Thoracic aorta (tissue), 2 donors: ENCODE measurements at places on chromosomes 11 and 22.

GRCh38 chr22:30267382-30268302 lies 991 bp upstream of the OSM start:
- no peaks in the 10 kb centered on the region for H3K27me3 ChIP-seq
- no peak for DNase-seq
- H3K27ac ChIP-seq: peak overlapping the region; percentile 41

DNA sequence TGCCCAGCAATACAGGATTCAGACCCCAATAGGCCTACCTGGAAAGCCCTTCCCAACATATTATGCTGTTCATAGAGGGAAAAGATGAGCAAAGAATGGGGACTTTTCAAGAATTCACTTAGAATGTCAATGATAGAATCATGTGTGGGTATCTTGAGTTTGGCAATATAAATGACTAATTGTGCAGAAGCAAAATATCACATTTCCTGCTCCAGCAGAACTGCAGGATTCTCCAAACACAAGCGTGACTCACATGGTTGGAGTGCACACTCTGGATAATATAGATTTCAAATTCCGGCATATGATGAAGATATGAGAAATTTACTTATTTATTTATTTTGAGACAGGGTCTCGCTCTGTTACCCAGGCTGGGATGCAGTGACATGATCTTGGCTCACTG lies 12.5 kb upstream of the APOL5 start:
- DNase-seq: no peak
- no peaks in the 10 kb centered on the region for H3K36me3 ChIP-seq
- no peak overlapping the region for H3K27ac ChIP-seq

- DNase-seq: no peak
- no peak overlapping the region for H3K27ac ChIP-seq
- H3K27me3 ChIP-seq: no peaks in the 10 kb centered on the region
- H3K4me3 ChIP-seq: no peak overlapping the region
These were observed 99.1 kb downstream of the CSNK2A3 start for GRCh38 chr11:11253995-11254394.

DNA sequence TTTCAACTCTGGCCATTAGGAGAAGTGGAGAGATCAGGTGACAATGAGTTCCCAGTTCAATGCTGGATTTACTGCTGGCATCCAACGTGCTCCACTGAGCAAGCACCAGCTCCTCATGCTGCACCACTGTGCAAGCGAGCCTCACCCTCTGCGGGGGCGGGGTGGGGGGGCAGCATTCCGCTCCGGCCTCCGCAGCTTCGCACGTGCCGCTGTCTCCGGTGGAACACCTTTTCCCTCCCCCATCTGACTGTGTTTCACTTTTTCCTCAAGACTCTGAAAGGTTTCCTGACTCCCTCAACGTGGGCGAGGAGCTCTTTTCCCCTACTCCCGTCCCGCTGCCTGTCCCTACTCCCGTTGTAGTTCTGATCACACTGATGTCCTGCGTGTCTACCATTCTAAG lies 835 bp upstream of the RHOD start:
- H3K36me3 ChIP-seq: no peaks in the 10 kb centered on the region
- H3K27ac ChIP-seq: peak overlapping the region; percentile 89
- no peak for DNase-seq
- H3K27me3 ChIP-seq: no peaks in the 10 kb centered on the region

- H3K27me3 ChIP-seq: no peaks in the 10 kb centered on the region
- H3K4me3 ChIP-seq: no peak overlapping the region
- DNase-seq: no peak
- H3K27ac ChIP-seq: no peak overlapping the region
These were observed 33.5 kb downstream of the ETS1 start for GRCh38 chr11:128553662-128554362.

GRCh38 chr11:17960091-17960490 lies 52.8 kb downstream of the SERGEF start:
- no peaks in the 10 kb centered on the region for H3K4me1 ChIP-seq
- no peak overlapping the region for H3K27ac ChIP-seq
- H3K4me3 ChIP-seq: no peak overlapping the region
- H3K36me3 ChIP-seq: peaks cover 28% of the 10 kb centered on the region
- H3K27me3 ChIP-seq: no peaks in the 10 kb centered on the region

- peak overlapping the region; percentile 8 for H3K27ac ChIP-seq
- H3K27me3 ChIP-seq: no peaks in the 10 kb centered on the region
- peaks cover 27% of the 10 kb centered on the region for H3K36me3 ChIP-seq
- no peak overlapping the region for H3K4me3 ChIP-seq
- peaks cover 49% of the 10 kb centered on the region for H3K4me1 ChIP-seq
These were observed 104.7 kb downstream of the ETS1 start for GRCh38 chr11:128482512-128483191.

- peaks cover 3% of the 10 kb centered on the region for H3K27me3 ChIP-seq
- peaks cover 11% of the 10 kb centered on the region for H3K4me1 ChIP-seq
- H3K4me3 ChIP-seq: no peak overlapping the region
- H3K27ac ChIP-seq: no peak overlapping the region
- no peaks in the 10 kb centered on the region for H3K36me3 ChIP-seq
- no peak for DNase-seq
These were observed 129.4 kb downstream of the OSBP2 start for GRCh38 chr22:30824096-30824495.

DNA sequence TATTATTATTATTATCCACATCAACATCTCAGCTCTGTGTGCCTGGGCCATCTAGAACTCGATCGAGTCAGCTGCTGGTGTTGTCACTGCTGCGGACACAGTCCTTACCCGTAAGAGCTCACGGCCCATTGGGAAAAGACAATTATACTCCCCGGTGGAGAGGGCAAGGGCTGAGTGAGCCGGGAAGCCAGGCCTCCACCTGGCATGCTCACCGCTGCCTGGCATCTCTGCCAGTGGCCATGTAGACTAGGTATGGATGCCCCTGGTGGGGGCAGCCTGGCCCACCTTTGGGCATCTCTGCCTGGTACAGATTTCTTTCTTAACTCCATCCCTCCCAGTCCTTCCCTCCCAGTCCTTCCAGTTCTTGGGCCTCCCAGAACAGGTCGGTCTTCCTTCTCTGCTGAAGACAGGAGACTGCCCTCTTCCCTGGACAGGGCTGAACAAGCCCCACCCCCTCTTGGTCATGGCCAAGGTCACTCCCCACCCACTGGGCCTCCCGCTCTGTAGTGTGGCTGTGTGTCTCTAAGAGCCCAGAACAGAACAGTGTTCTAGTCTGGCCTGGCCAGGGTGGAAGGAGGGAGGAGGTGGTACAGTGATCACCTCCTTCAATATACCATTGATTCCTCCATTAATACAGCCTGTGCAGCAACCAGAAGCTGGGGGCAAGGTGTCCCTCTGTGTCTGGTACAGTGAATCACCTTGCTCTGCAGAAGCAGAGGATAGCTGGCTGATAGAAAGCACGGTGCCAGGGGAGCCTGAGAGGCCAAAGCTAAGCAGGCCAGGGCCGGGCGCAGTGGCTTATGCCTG lies 57.7 kb downstream of the FLRT1 start:
- H3K4me3 ChIP-seq: no peak overlapping the region
- no peaks in the 10 kb centered on the region for H3K4me1 ChIP-seq
- no peak for DNase-seq
- H3K27me3 ChIP-seq: no peaks in the 10 kb centered on the region

DNA sequence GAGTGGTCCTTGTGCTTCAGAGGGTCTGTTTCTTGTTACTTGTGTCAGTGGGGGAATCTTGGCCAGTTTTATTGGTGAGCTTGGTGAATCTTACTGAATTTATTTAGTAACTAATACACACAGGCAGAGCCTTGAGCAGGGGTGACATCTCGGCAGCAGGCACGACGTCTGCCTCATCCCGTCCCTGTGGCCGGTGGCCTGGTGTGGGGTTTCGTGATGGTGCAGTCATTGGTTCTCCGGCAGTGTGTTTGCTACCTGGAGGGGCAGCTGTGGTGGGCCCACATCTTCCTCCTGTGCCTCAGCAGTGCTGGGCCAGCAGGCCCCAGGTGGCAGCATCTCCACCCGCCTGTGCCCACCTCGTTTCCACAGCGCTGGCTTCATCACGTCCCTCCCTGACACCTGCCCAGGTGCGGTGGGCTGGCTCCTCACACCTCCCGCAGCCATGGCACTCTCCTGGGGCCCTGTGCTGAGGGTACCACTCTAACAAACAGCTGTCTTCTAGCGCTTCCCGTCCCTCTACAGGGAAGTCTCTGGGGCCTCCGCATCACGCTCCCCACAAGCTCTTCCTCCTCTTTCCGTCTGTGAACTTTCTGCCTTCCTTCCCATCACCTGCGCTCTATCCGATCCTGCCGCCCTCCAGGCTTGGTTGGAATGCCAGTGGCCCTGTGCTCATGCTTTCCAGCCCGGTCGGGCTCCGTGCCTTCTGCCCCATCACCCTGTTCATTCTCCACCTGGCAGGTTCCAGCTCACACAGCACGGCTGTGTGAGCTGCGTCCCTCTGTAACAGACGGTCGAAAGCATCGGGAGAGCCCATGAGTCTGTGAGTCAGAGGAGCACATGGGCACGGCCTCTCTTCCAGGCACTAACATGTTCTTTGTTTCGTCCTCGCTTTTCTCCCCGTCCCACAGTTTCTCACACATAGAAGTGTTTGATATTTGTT lies 203.4 kb downstream of the TBC1D22A start:
- no peaks in the 10 kb centered on the region for H3K4me1 ChIP-seq
- H3K4me3 ChIP-seq: no peak overlapping the region
- no peaks in the 10 kb centered on the region for H3K27me3 ChIP-seq
- no peak for DNase-seq
- no peak overlapping the region for H3K27ac ChIP-seq
- no peaks in the 10 kb centered on the region for H3K36me3 ChIP-seq

GRCh38 chr11:124394408-124394807 lies 4.4 kb downstream of the OR8B3 start:
- no peak overlapping the region for H3K27ac ChIP-seq
- H3K36me3 ChIP-seq: no peaks in the 10 kb centered on the region

DNA sequence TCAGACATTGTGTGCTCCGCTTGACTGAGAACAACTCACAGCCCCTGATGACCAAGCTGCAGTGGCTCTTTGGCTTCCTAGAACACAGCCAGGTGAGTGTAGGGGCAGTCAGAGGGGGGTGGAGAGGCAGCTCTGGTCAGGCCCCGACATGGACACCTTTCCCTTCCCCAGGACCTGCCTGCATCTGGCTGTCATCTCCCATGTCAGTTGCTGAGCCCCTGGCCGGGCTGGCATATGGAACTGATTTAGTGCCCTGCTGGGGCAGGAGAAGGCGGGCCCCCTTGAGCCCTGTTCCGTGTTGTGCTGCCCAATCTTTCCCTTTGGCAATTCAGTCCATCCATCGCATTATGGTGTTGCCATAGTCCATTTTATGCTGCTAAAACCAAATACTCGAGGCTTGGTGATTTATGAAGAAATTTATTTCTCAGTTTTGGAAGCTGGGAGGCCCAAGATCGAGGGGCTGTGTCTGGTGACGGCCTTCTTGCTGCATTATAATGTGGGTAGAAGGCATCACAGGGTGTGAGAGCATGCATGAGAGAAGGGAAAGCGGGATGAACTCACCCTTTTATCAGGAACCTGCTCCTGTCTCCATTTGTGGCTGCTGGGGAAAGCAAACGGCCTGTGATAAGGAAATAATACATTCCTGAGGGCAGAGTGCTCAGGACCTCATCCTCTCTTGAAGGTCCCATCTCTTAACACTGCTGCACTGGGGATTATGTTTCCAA lies 19.0 kb downstream of the USP35 start:
- H3K36me3 ChIP-seq: peaks cover 32% of the 10 kb centered on the region
- no peak overlapping the region for H3K27ac ChIP-seq
- no peak for DNase-seq
- no peak overlapping the region for H3K4me3 ChIP-seq
- H3K4me1 ChIP-seq: peaks cover 3% of the 10 kb centered on the region

DNA sequence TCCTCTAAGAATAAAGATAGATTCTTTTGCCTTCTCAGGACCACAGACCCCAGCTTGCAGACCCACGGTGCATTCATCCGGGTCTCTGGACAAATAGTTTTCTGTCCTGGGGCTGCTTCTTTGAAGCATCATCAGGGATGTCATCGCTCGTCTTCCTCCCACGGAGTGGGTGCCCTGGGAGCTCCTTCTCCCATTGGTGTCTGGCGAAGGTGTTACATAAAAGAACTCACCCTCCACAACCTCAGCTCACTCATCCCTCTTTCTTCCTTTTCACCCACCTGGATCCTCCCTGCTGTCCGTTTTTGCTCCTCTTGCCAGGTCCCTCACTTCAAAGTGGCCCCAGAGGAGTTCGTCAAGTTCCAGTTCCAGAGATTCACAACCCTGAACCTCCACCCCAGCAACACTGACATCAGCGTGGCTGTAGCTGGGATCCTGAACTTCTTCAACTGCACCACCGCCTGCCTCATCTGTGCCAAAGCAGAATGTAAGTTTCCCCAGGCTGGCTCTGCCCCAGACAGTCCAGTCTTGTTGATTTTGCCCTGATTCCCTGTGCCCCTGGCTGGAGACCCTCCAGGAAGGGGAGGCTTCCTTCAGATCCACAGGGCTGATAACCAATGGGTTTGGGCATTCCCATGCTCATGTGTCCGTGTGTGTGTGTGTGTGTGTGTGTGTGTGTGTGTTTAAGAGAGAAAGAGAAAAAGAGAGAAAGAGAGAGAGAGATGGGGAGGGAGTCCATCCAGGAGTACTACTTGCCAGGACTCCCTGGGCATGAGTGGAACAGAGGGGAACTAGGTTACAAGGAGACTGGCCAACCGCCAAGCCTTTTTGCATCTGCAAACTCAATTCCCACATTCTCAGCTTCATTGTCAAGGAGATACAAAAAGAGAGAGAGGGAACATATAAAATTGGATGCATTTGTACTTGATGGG lies 204.2 kb upstream of the TBCEL start:
- no peaks in the 10 kb centered on the region for H3K27me3 ChIP-seq
- no peak for DNase-seq
- H3K4me3 ChIP-seq: no peak overlapping the region
- peaks cover 8% of the 10 kb centered on the region for H3K4me1 ChIP-seq
- no peak overlapping the region for H3K27ac ChIP-seq

GRCh38 chr11:5666402-5666793 lies 18.5 kb downstream of the TRIM5 start:
- no peaks in the 10 kb centered on the region for H3K4me1 ChIP-seq
- DNase-seq: no peak
- peaks cover 26% of the 10 kb centered on the region for H3K36me3 ChIP-seq
- H3K27ac ChIP-seq: no peak overlapping the region
- no peak overlapping the region for H3K4me3 ChIP-seq
- no peaks in the 10 kb centered on the region for H3K27me3 ChIP-seq

- DNase-seq: no peak
- H3K27me3 ChIP-seq: no peaks in the 10 kb centered on the region
- H3K4me3 ChIP-seq: no peak overlapping the region
- H3K36me3 ChIP-seq: no peaks in the 10 kb centered on the region
These were observed 234.9 kb upstream of the CADM1 start for GRCh38 chr11:115739146-115739545.

DNA sequence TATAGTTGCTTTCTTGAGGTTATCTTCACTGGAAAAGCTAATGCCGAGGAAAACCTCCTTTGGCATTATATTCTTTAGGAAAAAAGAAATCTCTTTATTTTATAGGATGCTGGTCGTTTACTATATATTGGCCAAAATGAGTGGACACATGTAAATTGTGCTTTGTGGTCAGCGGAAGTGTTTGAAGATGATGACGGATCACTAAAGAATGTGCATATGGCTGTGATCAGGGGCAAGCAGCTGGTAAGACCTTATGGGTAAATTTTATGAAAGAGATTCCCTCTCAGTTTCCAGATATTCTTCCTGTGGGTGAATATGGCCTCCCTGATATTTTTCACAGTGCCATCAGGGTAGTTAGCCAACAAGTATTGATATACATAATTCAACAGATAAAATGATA lies 29.4 kb upstream of the TTC36 start:
- H3K4me1 ChIP-seq: no peaks in the 10 kb centered on the region
- H3K4me3 ChIP-seq: no peak overlapping the region
- no peaks in the 10 kb centered on the region for H3K27me3 ChIP-seq
- H3K27ac ChIP-seq: no peak overlapping the region
